Putamen (tissue), 1 donor: ENCODE measurements at places on chromosomes 12 and 14.

DNA sequence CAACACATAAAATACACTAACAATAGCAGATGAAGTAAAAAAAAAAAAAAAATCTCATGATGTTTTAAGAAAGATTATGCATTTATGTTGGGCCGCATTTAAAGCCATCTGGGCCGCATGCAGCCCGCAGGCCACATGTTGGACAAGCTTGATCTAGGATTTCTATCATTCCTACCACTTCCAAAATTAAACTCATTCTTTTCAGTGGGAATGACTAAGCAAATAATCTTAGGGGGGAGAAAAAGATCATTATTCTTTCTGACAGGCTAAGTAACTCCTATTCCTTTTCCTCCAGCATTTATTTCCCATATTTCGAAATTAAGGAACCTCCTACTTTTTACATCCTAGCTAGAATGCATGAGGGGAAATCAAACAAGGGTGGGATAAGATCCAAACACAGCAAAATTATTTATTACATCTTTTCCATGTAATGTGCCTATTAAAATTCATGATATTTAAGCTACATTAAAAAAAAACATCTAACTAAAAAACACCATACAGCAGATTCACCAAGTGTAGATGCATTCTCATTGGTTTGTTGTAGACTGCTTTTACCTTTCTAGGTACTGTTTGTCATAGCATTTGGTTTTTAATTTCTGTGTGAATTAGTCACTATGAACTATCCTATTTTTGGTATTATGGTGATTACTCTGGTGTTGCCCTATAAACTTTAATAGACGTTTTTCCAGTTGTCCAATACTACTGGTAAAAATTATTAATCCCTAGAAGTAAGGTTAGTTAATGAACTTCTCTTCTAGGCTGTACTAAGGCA lies 76.1 kb downstream of the RASSF8 start:
- DNase-seq = no peak

DNA sequence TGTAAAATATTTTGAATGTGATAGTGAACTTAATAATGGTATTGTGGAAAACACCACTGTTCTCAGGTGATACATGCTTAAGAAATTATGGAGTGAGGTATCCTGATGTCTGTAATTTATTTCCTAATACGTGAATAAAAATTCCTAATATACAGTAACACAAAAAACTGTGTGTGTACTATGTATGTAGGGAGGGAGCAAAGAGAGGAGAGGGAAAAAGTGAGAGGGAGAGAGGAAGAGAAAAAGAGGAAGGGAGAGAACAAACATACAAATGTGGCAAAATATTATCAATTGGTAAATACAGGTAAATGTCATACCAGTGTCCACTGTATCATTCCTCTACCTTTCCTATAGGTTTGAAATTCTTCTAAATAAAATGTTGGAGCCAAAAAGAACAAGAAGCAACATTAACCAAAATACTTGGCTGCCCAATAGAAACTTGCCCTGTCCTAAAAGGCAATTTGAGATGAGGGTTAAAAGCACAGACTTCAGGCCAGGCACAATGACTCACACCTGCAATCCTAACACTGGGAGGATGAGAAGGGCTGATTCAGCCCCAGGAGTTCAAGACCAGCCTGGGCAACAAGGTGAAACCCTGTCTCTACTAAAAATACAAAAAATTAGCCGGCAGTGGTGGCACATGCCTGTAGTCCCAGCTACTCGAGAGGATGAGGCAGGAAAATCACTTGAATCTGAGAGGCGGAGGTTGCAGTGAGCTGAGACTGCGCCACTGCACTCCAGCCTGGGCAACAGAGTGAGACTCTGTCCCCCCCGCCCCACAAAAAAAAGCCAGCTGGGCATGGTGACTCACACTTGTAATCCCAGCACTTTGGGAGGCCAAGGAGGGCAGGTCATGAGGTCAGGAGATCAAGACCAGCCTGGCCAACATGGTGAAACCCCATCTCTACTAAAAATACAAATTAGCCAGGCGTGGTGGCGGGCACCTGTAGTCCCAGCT lies 14.5 kb downstream of the R3HDM2 start:
- no peak for DNase-seq

DNA sequence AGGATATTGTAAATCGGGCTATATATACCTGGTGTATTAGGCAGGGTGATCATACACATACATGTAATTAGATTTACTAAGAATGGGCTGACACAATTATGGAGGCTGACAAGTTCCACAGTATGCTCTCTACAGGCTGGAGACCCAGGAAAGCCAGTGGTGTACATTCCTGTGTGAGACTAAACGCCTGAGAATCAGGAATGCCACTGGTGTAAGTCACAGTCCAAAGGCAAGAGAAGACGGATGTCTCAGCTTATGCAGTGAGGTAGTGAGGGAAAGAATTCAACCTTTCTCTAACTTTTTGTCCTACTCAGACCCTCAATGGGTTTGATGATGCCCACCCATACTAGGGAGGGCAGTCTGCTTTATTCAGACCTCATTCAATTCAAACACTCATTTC lies 57.1 kb downstream of the METTL25 start:
- no peak for DNase-seq

DNA sequence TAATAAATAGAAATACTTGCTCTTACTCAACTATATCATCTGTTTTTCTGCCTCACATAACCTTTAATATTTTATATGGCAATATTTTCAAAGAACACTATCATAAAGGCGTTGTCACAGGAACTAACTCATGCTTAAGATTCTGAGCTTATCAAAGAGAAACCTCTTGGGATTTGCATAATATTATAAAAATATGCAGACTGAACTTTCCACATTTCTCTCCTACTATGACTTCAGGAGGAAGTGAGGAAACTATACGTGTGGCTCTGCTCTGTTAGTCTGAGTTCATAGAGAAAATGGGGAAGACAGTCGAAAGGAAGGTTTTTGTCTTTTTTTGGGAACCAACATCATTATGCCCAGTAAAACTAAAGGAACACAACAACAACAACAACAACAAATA lies 124.7 kb downstream of the GARIN6 start:
- DNase-seq = no peak

DNA sequence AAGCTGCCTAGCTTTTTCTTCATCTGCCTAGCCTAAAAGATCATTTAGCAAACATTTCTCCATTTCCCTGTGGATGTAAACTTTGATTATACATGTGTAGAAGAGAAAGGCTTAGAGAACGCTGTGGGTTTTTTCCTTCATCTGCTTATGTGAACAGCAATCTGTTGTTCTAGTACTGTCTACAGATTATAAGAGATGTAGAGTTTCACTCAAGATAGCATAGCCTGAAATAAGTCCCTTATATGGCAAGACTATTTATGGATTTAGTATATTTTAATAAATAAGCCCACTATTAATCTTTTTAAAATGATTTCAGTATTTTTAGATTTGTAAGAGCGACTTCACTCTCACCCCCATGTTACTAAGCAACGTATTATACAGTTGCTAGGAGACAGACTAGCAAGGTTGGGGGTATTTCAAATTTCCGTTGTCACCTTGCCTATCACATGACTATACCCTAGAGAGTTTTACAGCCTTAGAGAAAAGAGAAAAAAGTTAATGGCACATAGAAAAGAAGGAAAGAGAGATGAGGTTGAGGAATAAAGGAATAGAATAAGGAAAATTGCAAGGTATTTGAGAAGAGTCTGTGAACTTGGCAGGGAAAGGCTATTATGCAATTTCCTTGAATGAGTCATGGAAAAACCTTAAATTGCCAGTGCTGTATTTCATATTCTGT lies 12.2 kb upstream of the TUBA1A start:
- DNase-seq = peak; percentile 75

- no peak for DNase-seq
These were observed 216.3 kb upstream of the FLRT2 start for GRCh38 chr14:85313560-85314207.

DNA sequence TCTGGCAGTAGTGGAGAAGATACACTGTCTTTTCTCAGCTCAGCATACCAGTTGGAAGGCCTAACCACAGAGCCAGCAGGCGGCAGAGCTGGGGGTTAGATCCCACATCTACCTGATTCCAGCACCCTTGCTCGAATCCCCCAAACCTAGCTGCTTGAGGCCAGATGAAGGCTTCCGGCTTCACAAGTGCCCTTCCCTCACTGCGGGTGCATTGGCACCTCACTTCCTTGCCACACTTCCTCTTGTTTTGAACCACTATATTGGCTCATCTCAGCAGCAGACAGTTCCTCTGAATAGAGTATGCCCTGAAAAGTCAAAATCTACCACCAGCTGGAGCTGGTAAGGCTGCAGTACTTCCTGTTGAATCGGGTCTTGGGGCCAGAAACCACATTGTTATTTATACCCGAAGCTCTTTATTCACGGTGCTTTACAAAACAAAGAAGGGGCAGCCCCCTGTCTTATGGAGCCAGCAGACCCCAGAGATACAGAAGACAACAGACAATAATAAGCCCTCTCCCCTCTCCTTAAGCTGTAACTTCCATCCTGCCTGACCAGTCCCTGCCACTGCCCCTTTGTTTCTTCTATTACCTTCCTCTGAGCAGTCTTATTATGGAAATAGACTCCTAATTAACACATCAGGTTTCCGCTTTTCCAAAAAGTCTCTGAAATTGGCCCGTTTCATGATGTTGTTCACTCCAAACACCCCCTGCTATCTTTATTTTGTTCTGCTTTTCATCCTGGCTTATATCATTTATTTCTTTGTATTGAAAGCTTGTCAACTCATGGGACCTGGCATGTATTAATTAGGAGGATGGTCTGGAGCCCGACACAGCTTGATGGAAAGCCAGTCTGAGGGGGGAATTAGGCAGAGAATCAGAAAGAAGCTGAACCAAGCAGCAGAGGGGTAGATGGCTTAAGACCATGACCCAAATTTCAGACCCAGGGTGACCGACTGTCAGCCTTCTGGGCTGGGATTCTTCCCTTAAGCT lies 233.5 kb downstream of the EFCAB11 start:
- peak; percentile 39 for DNase-seq

- no peak for DNase-seq
These were observed 14.9 kb downstream of the RAB35 start for GRCh38 chr12:120101617-120102016.

DNA sequence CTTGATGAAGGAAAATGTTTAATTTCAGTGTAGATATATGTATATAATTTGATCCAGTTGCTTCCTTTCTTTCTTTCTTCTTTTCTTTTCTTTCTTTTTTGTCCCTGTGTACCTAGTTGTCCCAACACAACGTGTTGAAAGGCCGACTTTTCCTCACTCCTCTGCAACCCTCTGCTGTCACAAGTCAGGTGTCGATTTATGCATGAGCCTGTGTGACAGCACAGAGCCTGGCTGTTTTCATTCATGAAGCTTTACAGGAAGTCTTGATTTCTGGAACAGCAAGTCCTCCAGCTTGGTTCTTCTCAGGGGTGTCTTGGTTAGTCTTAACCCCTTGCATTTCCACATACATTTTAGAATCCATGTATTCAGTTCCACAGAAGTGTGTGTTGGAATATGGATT lies 88.1 kb downstream of the PPP2R5C start:
- no peak for DNase-seq

GRCh38 chr12:64091186-64091585 lies 130.9 kb downstream of the KICS2 start:
- DNase-seq = no peak

DNA sequence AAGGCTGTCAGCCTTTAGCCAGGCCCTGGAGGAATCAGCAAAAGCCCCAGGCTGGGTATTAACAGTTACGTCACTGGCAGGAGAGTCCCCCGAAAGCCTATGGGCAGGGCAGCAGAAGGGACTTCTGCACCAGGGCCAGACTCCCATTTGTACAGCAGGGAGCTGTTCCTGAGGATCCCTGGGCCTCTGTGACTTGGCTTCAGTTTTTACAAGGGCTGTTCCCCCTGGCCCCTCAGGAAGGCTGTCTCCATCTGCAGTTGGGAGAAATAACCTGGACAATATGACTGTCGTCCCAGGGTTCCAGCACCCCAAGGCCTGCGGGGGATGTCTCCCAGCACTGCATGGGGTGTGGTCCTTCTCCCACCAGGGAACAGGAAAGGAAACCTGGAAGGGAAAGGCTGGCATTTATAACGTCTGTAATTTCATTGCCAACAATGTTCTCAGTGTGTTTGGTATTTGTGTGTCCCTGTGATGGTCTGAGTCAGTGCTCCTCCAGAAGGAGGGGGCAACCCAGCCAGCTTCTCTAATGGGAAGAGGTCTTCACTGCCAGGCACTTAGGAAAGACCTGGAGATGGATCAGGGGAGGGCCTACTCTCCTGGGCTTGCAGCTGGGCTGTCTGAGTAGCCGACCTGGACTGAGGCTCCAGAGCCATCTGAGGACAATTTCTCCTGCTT lies 42.4 kb downstream of the ERH start:
- no peak for DNase-seq

DNA sequence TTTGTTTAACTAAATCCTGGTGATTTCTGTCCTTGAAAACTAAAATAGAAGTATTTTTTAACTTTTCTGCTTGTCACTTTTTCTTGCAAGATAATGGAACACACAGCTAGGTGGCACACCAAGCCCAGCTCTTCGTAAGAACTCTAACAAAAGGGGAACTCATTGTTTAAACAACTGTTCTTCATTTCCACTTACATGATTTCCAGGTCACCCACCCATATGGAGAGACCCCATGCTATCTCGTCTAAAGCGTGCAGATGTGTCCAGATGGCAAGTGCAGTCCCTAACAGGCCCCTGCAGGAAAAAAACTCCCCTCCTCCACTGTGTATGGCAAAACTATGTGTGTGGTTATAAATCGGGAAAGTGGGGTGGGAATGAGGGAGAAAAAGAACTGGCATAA lies 43.3 kb upstream of the NT5DC3 start:
- peak; percentile 11 for DNase-seq

GRCh38 chr14:76375947-76376404 lies at the start of gene ESRRB:
Gene ESRRB (plus strand): TSS chr14:76376137. CDS start chr14:76376402, 265 bp downstream.
- DNase-seq = no peak

DNA sequence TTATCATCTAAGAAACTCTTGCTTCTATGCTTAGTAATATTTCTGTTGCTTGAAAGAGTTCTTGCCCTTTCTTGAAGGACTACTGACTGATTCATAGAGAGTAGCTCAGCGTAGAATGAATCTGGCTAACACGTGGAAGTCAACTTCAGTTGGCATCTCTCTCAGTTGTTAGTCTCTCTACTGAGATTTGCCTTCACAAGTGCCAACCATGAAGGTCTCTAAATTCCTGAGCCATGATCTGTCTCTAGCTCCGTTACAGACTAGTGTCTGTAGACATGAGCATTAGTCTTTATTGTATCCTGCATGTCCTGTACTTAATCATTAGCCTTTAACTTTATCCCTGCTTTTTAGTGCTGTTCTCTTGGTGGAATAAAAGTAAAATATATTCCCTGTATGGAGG lies 19.1 kb upstream of the ALX1 start:
- no peak for DNase-seq

- DNase-seq = no peak
These were observed 28.3 kb upstream of the SLC5A8 start for GRCh38 chr12:101238306-101238705.

- no peak for DNase-seq
These were observed 35.8 kb downstream of the GPR19 start for GRCh38 chr12:12660201-12660600.

- peak; percentile 2 for DNase-seq
These were observed 90.7 kb downstream of the METTL25 start for GRCh38 chr12:82448911-82449578.

DNA sequence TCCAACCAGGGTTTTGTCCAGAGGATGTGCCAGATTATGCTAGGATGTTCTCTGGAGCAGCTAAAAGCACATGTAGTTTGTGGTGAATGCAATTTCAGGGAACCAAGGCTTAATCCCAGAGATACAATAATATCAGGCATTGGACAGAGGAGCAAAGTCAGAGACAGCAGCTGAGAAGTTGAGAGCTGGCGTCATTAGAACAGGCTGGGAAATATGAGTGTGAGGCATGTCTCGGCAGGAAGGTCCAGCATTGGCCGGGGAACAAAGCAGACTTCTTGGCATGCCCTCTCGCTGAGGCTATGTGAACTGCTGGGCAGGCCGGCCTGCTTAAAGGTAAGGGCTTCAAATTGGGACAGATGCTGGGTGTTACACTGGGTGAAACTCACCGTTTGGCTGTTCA lies 125.4 kb downstream of the CAND1 start:
- no peak for DNase-seq

GRCh38 chr14:34943506-34943905 lies 39.3 kb upstream of the SRP54 start:
- no peak for DNase-seq
